A549 treated with Mapracorat at 1 μM for 4 hours (cell line): ENCODE measurements at places on chromosomes 11 and 22. TPM values are rescaled to one million over a fixed set of nuclear protein-coding genes. Genes with fewer than 3 reads are reported as not detected.

Gene SERHL2
- total RNA-seq, result 0.28 to 0.56 TPM (median 0.29 TPM) in 5 replicates

Gene RDX
- total RNA-seq, result 92.3 to 140 TPM (median 133 TPM) in 5 replicates

Gene CDC42BPG
- 0.93 to 2.0 TPM (median 1.5 TPM) in 5 replicates for total RNA-seq

Gene OR56A1
- total RNA-seq, result not detected in 5 replicates

Gene KRTAP5-2
- total RNA-seq, result not detected in 5 replicates

Gene SLC35E4
- 5.0 to 7.3 TPM (median 6.2 TPM) in 5 replicates for total RNA-seq
